ENCODE measurements at places on chromosomes 6 and 20.

DNA sequence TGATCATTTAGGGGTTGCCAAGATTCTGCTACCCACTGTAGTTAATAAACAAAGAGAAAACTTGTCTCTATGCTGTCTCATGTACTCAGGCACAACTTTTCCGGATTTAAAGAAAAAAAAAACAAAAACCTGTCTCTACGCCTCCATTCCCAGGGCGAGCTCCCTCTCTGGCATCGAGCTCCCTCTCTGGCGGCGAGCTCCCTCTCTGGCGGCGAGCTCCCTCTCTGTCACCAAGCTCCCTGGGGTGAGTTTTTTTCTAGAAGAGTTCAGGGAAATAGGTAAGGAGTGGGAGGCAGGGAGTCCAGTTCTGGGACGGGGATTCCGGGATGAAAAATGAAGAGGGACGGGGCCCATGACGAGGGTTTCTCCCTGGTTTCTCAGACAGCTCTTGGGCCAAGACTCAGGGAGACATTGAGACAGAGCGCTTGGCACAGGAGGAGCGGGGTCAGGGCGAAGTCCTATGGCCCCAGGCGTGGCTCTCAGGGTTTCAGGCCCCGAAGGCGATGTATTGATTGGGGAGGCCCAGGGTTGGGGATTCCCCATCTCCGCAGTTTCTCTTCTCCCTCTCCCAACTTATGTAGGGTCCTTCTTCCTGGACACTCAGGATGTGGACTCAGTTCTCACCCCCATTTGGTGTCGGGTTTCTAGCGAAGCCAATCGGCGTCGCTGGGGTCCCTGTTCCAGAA is 16.5 kb upstream of the HLA-A start:
- H3K27me3 ChIP-seq = peaks cover 5% of the 10 kb centered on the region
- H3K36me3 ChIP-seq = peaks cover 8% of the 10 kb centered on the region
- DNase-seq = peak; percentile 22

DNA sequence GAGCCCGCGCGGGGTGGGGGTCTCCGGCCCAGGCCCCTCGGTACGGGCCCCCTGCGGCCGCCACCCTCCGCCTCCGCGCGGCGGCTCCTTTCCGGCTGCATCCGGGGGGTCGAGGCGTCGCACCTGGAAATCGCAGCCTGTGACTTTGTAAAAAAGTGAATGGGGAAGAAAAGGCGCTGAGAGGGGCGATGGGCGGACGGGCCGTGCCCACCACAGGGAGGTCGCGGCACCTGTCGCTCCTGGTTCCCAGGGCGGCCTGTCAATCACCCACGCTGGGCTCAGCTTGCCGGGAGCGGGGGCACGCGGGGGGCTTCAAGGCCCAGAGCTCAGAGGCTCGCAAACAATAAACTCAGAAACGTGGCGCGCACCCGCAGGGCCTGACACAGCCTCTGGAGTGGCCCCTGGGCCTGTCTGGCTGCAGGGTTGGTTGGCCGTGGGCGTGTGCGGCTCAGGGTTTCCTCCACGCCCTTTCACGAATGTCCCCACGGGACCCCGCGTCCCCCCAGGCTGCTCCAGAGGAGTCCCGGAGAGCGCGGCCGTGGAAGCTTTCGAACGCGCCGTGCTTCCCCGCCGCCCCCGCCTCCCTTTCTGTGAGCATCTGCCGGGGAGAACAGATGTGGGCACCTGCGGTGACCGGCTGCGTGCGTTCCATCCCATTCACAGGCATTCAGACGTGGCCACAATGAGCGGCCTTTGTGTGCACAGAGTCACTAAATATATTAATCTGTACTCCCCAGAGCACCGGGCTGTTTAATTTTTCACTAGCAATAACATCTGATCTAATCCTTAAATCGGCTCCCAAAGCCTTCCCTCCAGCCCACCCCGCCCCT is 6.1 kb upstream of the DLL1 start:
- no peak overlapping the region for H3K27ac ChIP-seq
- no peak for DNase-seq
- H3K27me3 ChIP-seq = peaks cover 80% of the 10 kb centered on the region
- peaks cover 5% of the 10 kb centered on the region for H3K36me3 ChIP-seq

DNA sequence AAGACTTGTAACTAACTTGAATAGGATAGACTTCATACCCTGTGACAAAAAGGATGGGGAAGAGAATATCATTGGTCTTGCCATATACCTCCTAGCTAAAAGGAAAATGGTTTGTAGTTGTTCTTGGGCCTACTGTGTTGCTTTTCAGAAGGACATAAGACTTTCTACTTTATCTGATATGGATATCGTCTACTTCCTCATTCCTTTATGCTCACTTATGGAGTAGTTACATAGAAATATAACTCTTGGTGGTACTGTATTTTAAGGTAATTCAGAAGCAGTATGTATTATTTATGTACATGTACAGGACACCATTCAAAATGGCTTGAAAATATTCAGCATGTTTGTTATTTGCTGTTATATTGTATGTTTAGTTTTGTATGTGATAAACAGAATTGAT is 8.0 kb downstream of the FAM217B start:
- peaks cover 23% of the 10 kb centered on the region for H3K4me1 ChIP-seq
- DNase-seq = no peak
- H3K4me3 ChIP-seq = no peak overlapping the region

DNA sequence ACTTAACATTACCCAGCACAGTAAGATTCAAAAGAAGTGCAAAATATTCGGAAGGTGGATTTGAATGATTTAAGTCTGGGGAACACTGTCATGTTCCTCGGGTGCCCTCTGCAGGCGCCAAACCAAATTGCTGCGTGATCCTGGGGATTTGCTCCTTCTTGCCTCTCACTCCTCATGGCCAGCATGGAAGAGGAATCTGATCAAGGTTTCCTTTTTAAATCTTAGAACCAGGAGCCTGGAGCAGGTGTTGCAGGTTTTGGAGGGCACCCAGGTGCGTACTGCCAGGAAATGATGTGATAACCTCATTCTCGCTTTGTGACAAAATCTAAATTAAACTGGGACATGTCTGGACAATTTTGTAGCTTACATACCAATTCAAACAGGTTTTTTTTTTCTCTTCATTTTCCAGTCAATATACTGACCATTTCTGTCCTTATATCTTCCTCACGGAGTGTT is 8.1 kb upstream of the PFDN4 start:
- peaks cover 12% of the 10 kb centered on the region for H3K27me3 ChIP-seq
- H3K36me3 ChIP-seq = no peaks in the 10 kb centered on the region
- H3K4me3 ChIP-seq = no peak overlapping the region
- peak; percentile 77 for DNase-seq
- no peaks in the 10 kb centered on the region for H3K4me1 ChIP-seq

- H3K4me3 ChIP-seq = no peak overlapping the region
- H3K36me3 ChIP-seq = peaks cover 8% of the 10 kb centered on the region
- H3K27ac ChIP-seq = no peak overlapping the region
- no peak for DNase-seq
Observed at GRCh38 chr6:156901309-156902019, 124.3 kb downstream of the ARID1B start.

DNA sequence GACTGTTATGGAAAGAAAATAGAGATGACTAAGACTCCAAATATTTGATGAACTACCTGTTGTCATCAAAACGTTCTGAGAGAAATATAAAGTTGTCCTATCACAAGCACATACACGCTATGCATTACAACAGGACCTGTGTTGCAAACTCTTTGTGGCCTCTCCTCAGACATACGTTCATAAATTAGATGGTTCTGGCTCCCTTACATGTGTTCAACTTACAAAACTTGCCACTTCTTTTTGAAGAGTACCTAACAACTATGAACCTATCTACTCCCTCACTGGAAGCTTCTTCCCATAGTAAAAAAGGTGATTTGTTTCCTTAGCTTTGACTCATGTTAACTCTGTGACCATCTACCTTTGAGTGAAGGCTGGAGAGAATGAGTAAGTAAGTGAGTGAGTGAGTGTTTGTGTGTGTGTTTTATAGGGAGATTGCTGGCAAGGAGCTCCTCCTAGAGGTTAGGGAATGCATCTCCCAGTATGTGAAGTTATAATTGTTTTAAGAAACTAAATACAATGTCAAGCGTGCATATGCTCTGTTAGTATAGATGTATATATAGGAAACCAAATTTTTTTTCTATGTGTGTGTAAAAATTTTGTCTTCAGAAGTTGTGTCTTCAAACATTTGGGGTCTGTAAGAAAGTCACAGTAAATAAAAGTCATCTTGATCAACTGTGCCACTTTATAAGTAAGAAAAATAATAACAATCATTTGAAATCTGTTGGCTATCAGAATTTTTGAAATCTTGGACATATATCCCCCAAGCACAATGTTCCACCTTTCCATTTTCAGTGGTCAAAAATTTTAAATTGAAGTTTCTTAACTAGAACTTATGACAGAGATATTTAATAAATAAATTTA is 1211.1 kb upstream of the GJE1 start:
- H3K4me1 ChIP-seq = no peaks in the 10 kb centered on the region
- H3K36me3 ChIP-seq = no peaks in the 10 kb centered on the region
- H3K4me3 ChIP-seq = no peak overlapping the region
- no peak overlapping the region for H3K27ac ChIP-seq
- H3K27me3 ChIP-seq = no peaks in the 10 kb centered on the region

DNA sequence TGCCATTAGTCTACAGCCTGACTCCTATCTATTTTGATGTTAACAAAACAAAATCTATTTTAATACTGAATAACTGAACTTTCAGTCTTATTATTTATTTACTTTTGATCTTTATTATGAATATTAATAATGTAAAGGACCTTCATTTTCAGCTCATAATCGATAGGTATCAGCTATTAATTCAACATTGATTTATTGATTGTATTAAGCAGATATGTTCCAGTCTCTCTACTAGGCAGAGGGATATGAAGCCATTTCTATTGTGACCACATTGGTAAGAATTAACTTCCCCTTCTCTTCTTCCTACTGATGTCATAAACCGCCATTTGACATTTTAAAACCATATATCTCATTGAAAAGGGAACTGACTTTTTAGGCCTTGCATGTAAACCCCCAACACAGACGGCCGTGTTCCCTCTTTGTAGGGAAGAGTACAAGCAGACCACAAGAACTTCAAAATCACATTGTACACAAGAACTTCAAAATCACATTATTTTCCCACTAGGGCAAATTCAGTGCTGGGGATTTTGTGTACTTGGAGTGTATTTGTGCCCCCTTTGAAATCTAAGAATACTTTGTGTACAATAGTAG is 69.5 kb upstream of the FABP7 start:
- no peak for DNase-seq
- peaks cover 8% of the 10 kb centered on the region for H3K27me3 ChIP-seq
- peaks cover 2% of the 10 kb centered on the region for H3K4me1 ChIP-seq
- no peak overlapping the region for H3K4me3 ChIP-seq
- H3K27ac ChIP-seq = no peak overlapping the region
- H3K36me3 ChIP-seq = no peaks in the 10 kb centered on the region

DNA sequence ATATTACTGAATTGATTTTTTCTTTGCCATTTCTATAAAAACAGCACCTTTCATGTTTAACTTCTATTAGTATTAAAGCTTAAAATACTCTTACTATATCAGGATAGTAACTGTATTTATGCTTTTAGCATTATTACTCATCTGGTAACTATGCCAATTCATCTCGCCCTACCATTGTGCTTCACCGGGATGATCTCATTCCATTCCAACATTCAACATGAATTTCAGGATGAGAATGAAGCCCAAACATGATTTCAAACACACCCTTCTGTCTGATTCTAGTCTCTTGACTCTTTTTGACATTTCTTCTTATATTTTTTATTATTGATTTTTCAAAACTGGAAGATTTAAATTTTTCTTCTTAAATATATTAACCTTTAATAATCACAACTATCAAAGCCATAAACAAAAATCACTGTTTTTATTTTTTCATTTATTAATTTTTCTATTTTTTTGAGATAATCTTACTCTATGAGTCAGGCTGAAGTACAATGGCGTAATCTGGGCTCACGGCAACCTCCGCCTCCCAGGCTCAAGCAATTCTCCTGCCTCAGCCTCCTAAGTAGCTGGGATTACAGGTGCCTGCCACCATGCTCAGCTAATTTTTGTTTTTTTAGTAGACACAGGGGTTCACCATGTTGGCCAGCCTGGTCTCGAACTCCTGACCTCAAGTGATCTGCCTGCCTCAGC is 46.7 kb downstream of the GJA1 start:
- no peaks in the 10 kb centered on the region for H3K36me3 ChIP-seq
- H3K27me3 ChIP-seq = no peaks in the 10 kb centered on the region
- H3K4me1 ChIP-seq = no peaks in the 10 kb centered on the region

- H3K4me1 ChIP-seq = peaks cover 28% of the 10 kb centered on the region
- H3K27ac ChIP-seq = no peak overlapping the region
- no peak overlapping the region for H3K4me3 ChIP-seq
- H3K27me3 ChIP-seq = no peaks in the 10 kb centered on the region
Observed at GRCh38 chr6:45679631-45680030, 301.9 kb upstream of the SUPT3H start.

- H3K27ac ChIP-seq = no peak overlapping the region
- DNase-seq = no peak
- H3K4me1 ChIP-seq = peaks cover 21% of the 10 kb centered on the region
- H3K27me3 ChIP-seq = no peaks in the 10 kb centered on the region
Observed at GRCh38 chr6:41025966-41026530, 13.0 kb downstream of the UNC5CL start.

DNA sequence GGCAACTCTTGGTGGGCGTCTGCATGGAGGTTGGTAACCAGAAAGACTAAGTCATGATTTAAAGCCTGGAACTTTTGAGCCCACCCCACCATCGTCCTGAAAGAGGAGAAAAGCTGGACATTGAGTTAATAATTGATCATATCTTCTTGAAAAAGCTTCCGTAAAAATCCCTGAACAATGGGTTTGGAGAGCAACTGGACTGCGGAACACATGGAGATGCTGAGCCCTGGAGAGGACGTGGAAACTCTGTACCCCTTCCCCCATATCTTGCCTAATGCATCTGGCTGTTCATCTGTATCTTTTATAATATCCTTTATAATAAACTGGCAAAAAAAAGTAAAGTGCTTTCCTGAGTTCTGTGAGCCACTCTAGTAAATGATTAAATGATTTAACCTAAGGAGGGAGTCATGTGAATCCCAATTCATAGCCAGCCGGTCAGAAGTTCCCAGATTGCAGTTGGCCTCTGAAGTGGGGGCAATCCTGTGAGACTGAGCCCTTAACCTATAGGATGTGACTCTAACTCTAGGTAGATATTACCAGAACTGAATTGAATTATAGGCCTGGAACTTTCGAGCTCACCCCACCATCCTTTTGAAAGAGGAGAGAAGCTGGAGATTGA is 26.5 kb upstream of the LGSN start:
- H3K27me3 ChIP-seq = peaks cover 22% of the 10 kb centered on the region
- no peak for DNase-seq
- H3K4me3 ChIP-seq = no peak overlapping the region
- H3K36me3 ChIP-seq = no peaks in the 10 kb centered on the region
- no peak overlapping the region for H3K27ac ChIP-seq

DNA sequence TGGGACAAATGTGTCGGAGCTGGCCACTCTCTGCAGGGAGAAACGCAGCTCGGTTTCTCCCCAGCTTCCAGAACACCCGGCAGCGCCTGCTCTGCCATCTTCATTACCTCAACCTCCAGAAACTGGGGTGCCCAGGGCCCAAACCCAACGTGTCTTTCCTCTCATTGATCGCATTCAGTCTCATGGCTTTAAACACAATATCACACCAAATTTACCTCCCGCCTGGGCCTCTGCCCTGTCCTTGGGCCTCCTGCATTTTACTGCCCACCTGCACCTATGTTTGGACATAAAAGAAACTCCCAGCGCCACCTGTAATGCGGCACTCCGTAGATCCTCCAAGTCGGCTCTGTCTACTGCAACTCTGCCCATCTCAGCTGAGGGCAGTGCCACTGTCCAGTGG is 22.2 kb downstream of the SERPINB6 start:
- H3K27ac ChIP-seq = no peak overlapping the region
- no peaks in the 10 kb centered on the region for H3K27me3 ChIP-seq
- H3K36me3 ChIP-seq = peaks cover 30% of the 10 kb centered on the region
- H3K4me1 ChIP-seq = peaks cover 18% of the 10 kb centered on the region
- no peak for DNase-seq

- no peak for DNase-seq
- no peaks in the 10 kb centered on the region for H3K36me3 ChIP-seq
- no peak overlapping the region for H3K27ac ChIP-seq
- no peak overlapping the region for H3K4me3 ChIP-seq
- no peaks in the 10 kb centered on the region for H3K27me3 ChIP-seq
- no peaks in the 10 kb centered on the region for H3K4me1 ChIP-seq
Observed at GRCh38 chr20:40192081-40192480, 497.0 kb downstream of the MAFB start.

All from activated CD8-positive, alpha-beta T cell treated with anti-CD3 and anti-CD28 coated beads, Interleukin-2, amount 10 ng/mL, durations not matched to agents 7 days and 5 days (primary cell).